Stimulated activated CD4-positive, alpha-beta T cell treated with anti-CD3 and anti-CD28 coated beads, TNF-alpha, amount 100 ng/mL, for 1 hour (primary cell): ENCODE measurements at places on chromosomes 16 and 17.
A peak's percentile ranks its signal among the peaks of the same experiment; 100 is the strongest.

- no peak for DNase-seq
Measured at GRCh38 chr17:69227541-69227940, 1.1 kb downstream of the ABCA10 start.

- no peak for DNase-seq
Measured at GRCh38 chr16:8739151-8739550, 58.3 kb downstream of the TMEM186 start.

- no peak for DNase-seq
Measured at GRCh38 chr17:4782652-4783051, 3.5 kb downstream of the VMO1 start.

- DNase-seq, result no peak
Measured at GRCh38 chr16:65950211-65950610, 416.3 kb upstream of the CDH5 start.

DNA sequence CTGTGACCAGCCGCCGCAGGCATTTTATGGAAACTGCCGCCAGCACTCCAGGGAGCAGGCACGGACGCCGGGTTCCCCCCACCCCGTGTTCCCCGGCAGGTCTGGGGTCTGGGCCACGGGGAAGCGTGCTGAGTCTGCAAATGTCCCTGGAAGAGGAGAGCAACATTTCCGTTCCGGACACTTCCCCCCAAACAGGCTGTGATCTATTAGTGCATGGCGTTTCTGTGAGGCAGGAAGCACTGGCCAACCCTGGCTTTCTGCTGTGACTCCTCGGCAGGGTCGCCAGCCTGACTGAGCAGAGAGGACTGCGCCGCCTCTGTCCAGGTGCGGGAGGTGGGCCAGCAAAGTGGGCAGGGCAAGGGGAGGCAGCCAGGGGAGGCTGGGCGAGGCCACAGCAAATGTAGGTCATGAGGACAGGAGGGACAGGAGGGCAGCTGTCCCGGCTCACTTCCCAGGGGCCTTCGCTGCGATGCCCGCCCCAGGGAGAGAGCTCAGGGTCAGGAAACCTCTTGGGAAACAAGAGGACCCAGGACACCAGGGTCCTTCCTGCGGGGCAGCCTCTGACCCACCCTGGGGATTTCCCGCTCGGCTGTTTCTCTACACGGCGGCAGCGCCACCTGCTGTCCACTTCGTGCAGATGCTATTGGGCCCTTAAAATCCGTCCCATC is 9.5 kb downstream of the FOXF1 start:
- DNase-seq, result no peak

GRCh38 chr16:10667239-10667638 is 27.5 kb downstream of the TEKT5 start:
- DNase-seq, result no peak

- no peak for DNase-seq
Measured at GRCh38 chr16:23148166-23148512, 1.1 kb downstream of the USP31 start.

- no peak for DNase-seq
Measured at GRCh38 chr17:42804918-42805367, 6.3 kb downstream of the CNTD1 start.

GRCh38 chr17:38361694-38362465 is 10.2 kb downstream of the SOCS7 start:
- no peak for DNase-seq

- no peak for DNase-seq
Measured at GRCh38 chr16:25298165-25298872, 40.7 kb upstream of the ZKSCAN2 start.

GRCh38 chr16:53372992-53373871 is 61.0 kb upstream of the RBL2 start:
- DNase-seq, result peak; percentile 58

DNA sequence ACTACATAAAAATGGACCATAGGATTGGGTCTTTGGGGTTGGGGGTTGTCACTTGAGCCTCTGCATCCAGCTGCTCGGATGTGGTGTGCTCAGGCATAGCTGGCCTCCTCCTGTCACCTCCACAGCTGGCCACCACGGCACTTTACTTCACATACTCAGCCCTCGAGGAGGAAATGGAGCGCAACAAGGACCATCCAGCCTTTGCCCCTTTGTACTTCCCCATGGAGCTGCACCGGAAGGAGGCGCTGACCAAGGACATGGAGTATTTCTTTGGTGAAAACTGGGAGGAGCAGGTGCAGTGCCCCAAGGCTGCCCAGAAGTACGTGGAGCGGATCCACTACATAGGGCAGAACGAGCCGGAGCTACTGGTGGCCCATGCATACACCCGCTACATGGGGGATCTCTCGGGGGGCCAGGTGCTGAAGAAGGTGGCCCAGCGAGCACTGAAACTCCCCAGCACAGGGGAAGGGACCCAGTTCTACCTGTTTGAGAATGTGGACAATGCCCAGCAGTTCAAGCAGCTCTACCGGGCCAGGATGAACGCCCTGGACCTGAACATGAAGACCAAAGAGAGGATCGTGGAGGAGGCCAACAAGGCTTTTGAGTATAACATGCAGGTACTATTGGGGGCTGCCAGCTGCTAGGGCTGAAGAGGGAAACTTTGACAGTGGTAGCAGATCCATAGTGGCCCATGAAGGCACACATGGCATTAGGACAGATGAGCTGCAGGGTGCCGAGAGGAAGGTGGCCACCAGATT is 30.8 kb downstream of the CDIP1 start:
- DNase-seq, result no peak

- DNase-seq, result no peak
Measured at GRCh38 chr16:86121374-86122010, 222.5 kb downstream of the IRF8 start.

DNA sequence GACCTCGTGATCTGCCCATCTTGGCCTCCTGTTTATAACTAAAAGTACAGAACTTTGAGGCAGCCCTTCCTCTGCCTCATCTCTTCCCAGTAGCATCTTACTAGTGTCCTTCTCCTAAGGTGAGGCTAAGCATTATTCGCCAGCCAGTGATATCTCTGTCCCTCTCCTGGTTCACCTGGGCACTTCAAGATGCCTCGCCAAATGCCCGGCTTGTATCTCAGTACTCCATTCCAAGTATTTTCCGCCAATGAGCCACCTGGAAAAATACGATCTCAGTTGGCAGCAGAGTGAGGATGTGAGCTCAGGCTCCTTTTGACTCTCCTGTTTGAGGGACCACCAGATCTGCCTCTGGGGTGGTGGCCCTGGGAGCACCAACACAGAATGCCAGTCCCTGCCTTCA is 25.9 kb upstream of the WSCD1 start:
- DNase-seq, result no peak

DNA sequence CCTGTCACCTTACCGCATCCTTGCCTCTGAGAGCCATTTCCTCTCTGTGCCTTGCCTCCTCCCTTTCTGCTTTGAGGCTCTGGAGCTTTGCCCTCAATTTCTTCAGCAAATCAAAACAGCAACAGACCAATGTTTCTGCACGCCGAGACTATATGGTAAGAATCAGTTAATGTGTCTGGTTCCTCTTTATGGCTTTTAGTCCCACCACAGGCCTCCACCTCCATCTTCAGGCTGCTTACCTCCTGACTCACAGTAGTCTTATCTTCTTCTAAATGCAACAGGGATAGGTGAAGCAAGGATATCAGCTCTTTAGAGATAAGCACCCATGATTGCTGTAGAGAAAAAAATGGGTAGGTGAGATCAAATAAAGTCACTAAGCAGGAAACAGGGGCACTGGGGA is 9.2 kb upstream of the ALDOC start:
- no peak for DNase-seq

- no peak for DNase-seq
Measured at GRCh38 chr17:63274146-63274545, 172.0 kb downstream of the CYB561 start.

DNA sequence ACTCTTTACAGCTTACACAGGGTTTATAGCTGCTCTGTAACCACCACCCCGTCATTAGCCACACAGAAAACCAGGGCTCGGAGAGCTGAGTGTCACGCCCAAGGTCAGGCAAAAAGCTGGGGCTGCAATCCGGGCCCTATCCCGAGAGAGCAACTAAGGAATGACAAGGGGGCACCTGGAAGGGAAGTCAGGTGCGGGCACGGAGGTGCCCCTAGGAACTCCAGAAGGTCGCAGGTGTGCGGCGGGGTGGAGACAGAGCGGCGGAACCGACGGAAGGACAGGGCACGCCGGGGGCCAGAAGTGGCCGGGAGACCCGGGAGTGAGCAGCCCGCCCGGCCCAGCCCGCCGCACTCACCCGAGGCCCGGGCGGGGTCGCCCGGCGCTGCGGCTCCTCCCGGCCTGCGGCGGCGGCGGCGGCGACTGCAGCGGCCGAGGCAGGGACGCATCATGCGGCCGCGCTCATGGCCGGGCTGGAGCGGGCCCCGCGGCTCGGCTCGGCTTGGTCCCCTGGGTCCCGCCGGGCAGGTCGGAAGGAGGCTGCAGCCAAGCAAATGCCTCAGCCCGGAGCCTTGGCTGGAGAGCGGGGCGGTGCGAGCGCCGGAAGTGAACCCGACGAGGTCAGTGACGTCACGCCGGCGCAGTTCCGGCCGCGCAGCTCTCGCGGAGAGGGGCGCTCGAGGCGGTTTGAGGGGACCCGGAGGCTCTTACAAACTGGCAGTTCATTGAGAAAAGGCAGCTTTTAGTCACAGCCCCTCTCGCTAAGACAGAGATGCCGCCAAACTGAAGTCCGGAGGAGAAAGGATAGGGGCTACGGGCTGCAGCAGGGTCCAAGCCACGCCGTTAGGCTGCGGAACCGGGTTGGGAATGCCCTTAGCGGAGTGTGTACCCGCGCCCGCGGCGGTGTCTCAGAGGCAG is at the start of gene ZDHHC7:
TSS of gene ZDHHC7 (minus strand) at position 605 of the 915 bp plus-strand sequence. CDS start 20,917 bp downstream, outside the sequence.
- peak; percentile 71 for DNase-seq

DNA sequence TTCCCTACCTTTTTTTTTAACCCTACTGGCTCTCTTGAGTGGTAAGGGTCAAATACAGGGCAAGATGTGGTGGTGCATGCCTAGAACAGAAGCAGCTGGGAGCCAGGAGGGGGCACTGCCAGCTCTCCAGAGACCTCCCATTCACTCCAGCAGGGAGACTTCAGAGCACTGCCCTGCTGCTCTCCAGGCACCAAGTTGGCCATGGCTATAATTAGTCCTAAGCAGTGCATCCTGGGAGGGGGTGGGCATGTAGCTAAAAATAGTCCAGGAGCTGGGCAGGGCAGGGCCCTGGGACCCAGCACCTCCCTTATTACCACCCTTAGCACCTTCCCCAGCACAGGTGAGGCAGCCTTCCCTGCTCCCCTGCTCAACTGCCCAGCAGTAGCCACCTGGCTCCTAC is 3.5 kb downstream of the CORO6 start:
- no peak for DNase-seq

- no peak for DNase-seq
Measured at GRCh38 chr16:85541980-85542900, 70.9 kb upstream of the GSE1 start.

DNA sequence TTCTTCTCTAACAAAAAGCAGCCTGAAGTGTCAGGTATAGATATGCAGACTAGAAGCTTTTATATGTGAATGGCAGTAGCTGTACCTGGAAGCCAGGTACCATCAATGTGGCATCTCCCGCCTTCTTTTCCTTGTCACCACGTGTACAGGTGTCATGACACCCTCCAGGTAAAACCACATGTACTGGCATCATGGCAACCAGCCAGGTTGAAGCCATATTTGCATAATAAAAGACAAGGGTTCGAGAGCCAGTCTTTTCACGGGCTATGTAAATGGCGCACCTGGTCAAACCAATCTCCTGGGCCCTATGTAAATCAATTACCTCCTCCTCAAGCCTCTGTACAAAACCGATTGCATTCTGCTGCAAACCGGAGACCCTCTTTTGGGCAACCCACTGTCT is 541.3 kb downstream of the CDH11 start:
- DNase-seq, result no peak

GRCh38 chr17:50593321-50593720 is 32.8 kb downstream of the CACNA1G start:
- DNase-seq, result no peak

DNA sequence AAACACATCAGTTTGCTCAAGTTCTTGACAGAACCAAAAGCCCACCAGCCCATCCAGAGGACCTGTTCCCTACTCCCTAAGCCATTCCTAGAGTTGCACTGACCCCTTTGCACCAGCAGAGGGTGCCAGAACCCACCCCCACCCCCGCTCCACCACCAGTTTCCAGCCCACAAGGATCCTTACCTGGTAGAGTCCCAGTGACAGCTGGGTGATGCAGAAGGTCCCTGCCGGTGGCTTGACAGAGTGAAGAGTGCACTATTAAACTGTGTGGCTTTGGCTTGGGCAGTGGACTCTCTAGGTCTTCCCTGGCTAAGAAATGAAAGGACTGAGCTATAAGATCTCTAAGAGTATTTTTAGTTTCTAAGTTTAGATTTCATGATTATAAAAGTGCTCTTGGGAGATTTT is 73.3 kb upstream of the MTMR4 start:
- DNase-seq, result peak; percentile 10

DNA sequence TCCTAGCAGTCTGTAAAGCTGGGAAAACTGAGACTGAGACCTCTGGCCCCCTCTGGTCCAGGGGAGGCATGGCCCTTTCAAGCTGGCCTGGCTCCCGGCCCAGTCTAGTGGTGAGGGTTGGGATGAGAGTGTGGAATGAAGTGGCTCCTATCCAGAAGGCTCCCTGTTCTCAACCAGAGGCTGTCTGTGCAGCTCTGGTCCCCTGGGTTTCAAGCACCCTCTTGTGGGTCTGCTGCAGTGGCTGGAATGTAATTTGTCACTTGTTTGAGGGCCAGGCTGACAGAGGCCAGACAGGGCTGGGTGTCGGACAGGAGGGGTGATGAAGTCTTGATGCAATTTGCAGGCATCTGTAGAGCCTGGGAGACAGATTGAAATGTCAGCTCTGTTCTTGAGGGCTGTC is 22.1 kb upstream of the PHF12 start:
- DNase-seq, result no peak

GRCh38 chr17:61340431-61341209 is 59.0 kb upstream of the TBX2 start:
- no peak for DNase-seq

GRCh38 chr16:73874324-73874723 is 422.3 kb upstream of the PSMD7 start:
- no peak for DNase-seq

DNA sequence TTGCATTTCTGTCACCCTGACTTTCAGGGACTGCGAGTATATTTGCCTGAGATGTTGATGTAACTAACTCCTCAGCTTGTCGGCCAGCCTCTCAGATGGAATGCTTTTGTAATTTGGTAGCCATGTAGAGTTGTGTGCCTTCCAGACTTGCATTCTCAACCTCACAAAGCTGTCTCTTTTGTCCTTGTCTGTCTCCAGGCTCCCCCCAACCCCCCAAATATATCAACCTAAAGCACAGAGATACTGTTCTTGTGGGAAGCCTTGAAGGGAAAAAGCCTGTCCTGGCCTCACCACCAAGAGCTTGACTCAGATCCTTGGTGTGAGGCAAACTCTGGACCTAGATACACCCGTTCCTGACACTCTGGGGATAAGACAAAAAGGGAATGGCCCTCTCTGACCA is 18.4 kb downstream of the SAP30BP start:
- DNase-seq, result no peak

- no peak for DNase-seq
Measured at GRCh38 chr17:77601054-77601979, 357.2 kb upstream of the TNRC6C start.

- no peak for DNase-seq
Measured at GRCh38 chr17:29905879-29906167, 24.2 kb downstream of the SSH2 start.

DNA sequence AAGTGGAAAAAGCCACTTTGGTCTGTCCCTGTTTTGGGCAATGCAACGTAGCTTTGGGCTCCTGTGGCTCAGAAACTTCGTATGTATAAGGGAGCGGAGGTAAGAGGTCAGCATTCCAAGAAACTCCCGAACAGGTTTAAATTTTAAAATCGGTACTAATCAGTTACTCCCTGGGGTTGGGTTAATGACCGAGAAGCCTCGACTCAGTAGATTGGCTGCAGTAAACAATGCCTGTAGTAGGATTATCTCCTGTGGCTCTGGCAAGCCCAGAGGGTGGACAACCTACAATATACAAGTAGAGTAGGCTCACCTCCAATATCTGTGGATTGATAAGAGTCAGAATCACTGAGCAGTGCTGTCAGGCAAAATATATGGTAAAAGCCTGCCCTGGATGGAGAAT is 1.6 kb upstream of the GNA13 start:
- DNase-seq, result no peak
